Right ventricle myocardium inferior (tissue), 1 donor: ENCODE measurements at places on chromosomes 6 and 20.

- no peak for DNase-seq
These were observed 89.4 kb downstream of the SLC24A3 start for GRCh38 chr20:19301843-19302242.

DNA sequence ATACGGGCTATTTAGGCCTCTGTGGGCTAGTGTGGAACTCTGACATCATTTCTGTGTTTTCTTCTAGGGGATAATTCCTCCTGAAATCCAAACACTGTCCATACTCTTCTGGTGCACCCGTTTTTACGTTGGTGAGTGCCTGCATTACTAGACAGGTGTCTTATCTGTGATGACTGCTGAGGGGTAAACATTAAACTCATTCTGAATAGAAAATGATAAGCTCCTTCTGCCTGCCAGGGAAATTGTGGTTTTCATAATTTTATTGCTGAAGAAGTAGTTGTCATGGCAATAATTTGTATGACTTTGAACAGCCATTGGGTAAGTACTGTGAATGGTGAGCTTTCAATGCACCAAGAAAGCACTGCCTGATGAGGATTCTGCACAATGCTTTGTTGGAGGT lies 705.6 kb downstream of the UTRN start:
- DNase-seq, result no peak

GRCh38 chr20:43666376-43667328 lies at the start of gene MYBL2:
Gene MYBL2, plus strand, starts transcription at chr20:43667114. Its CDS starts 170 bp downstream, at chr20:43667284.
- DNase-seq, result peak; percentile 76

- DNase-seq, result peak; percentile 81
These were observed 809 bp upstream of the NOL7 start for GRCh38 chr6:13614126-13614925.

DNA sequence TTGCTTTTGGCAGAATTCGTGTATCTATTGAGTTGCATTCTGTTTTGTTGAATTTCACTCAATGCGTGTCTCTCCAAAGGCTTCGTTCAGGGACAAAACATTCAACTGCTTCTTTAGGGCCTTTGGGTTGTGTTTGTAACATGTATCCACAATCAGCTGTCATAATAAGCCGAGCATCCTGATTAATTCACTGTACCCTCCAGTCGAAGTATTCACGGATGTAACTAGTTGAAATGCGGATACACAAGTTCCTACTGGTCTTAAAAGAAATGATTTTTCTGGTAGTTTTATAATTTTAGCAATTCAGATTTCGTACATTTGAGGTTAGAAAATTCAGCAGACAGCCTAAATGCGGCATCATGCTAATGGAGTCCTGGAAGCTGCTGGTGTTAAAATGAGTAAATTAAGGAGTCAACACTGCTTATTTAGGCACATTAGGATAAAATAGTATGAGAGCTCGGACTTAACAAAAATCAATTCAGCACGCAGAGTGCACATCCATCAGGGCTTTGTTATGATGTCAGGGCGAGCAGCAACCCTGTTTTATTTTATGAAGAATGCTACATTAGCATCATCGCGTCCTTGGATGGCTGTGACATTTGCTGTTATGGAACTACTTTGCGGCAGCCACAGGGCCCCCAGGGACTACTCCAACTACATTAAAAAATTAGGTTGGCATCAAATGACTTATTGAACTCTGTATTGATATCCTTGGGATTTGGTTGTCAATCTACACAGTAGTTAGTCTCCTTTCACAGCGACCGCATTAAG lies 489.3 kb upstream of the FLRT3 start:
- no peak for DNase-seq
